ENCODE measurements at places on chromosomes 2 and 18.
A peak's percentile ranks its signal among the peaks of the same experiment; 100 is the strongest.

GRCh38 chr2:241777686-241778627 is 1.3 kb downstream of the GAL3ST2 start:
- DNase-seq = peak; percentile 1

DNA sequence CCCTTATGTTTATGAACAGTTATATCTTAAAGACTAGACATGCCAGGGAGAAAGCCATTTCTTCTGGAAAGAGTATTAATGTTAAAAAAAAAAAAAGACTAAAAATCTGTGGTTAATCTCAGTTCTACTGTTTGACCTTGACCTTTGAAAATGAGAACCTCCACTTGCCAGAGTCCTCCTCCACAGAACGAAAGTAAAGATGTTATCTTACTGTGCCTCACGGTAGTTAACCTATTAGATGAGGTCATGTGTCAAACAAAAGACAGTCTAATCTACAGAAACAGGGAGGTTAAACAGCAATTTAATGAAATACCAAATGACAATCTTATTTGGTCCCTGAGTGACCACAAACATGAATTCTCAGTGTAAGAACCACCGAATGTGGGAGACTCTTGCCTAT is 51.2 kb downstream of the SLC14A2 start:
- DNase-seq = no peak

DNA sequence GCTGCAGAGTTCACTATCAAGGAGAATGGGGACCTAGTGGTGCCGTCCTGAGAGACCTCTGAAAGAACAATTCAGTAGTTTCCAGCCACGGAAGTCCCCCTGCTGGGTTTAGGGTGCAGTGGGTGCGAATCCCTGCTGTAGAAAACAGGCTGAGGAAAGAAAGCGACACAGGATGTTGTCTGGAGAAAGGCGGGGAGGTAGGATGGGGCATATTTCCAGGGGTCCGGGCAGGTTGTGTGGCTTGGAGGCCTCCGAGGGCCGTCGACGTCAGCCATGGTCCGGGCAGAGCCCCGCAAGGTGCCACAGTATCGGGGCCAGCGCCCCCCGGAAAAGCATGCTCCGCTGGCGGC is 807 bp upstream of the CREB1 start:
- peak; percentile 64 for DNase-seq

GRCh38 chr2:8740136-8740535 is 58.3 kb downstream of the ID2 start:
- no peak for DNase-seq

Measured in activated naive CD8-positive, alpha-beta T cell treated with anti-CD3 and anti-CD28 coated beads, Interleukin-2, amount 50 U/mL, for 24 hours (primary cell).